ENCODE measurements at places on chromosomes 2 and 18. TPM values are rescaled to one million over a fixed set of nuclear protein-coding genes. Genes with fewer than 3 reads are reported as not detected.

DNA sequence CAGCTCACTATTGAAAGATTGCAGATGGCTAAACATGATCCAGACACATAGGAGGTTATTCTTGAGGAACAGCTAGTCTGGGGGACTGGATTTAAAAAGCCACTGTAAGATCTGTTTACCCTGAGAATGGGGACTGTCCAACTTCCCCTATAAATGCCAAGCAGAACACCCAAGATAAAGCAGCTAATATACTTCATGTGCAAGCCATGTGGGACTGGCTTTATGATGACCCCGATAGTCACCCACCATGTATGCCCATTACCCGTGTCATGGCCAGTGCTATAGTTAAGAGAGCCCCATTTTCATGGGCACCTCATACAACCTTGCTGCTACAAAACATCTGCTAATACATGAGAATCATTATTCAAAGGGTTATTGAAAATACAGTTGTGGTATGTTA, 16.0 kb downstream of the YPEL5 start:
- no peak for DNase-seq

DNA sequence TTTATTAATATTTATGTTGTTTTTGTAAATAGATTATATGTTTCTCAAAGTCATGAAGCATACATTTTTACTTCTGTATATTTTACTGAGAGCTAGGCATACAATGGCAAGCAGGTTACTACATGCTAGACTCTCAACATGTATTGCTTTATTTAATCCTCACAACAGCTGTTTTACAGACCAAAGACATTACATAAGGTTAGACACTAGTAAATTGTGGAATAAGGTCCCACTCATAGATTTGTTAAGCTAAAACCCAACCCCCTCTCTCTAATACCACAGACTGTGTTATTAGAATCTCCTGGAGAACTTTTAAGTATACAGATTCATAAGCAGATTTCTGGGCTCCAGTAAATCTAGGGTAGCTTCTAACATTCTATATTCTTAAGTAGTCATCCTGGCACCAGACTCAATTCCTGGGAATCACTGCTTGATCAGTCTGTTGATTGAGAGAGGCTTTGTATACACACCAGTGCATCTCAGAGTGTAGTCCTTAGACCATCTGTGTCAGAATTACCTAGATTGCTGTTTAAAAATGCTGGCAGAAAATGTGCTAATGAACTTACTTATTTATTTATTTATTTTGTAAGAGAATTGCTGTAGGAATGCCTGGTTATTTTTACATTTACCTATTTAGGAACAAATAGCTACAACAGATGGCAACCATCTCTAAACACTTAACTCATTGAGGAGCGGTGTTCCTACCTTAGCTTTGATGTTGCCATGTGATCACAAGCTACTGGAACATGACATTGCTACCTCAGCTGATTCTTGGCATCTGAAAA, 153.5 kb upstream of the CAVIN2 start:
- DNase-seq, result no peak

DNA sequence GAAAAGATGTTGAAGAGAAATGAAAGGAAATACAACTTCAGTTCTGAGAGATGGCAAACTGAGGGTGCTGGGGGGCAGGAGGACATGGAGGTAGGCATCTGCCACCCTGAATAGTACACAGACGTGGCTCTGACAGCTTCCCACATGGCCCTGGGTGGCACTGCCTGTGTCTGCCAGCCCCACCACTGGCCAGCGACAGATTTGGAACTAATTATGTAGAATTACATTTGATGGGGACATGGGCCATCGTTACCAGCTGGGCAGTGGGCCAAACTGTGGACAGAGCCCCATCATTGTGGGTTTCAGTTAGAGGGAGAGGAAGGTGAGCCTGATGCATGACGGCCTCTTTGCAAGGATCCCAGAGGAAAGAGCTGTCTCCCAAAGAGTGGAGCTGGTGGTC, 216.0 kb upstream of the HAAO start:
- DNase-seq, result no peak

DNA sequence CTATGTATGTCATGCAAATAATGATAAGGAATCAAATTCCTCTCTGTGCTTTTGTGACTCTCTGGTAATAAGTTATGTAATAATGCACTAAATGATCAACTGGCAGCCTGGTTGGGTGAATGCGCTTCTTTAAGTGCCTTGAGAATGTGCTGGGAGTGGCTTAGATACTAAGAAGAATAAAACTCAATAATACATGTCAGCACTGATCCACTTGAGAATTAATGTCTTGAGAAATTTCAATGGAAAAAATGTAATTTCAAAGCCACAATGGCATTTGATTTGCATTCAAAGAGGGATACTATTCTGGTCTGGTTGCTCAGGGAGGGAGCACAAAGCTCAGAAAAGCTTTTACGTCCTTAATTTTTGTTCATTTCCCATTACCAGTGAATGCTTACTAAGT, 137.7 kb upstream of the MMADHC start:
- DNase-seq, result no peak

DNA sequence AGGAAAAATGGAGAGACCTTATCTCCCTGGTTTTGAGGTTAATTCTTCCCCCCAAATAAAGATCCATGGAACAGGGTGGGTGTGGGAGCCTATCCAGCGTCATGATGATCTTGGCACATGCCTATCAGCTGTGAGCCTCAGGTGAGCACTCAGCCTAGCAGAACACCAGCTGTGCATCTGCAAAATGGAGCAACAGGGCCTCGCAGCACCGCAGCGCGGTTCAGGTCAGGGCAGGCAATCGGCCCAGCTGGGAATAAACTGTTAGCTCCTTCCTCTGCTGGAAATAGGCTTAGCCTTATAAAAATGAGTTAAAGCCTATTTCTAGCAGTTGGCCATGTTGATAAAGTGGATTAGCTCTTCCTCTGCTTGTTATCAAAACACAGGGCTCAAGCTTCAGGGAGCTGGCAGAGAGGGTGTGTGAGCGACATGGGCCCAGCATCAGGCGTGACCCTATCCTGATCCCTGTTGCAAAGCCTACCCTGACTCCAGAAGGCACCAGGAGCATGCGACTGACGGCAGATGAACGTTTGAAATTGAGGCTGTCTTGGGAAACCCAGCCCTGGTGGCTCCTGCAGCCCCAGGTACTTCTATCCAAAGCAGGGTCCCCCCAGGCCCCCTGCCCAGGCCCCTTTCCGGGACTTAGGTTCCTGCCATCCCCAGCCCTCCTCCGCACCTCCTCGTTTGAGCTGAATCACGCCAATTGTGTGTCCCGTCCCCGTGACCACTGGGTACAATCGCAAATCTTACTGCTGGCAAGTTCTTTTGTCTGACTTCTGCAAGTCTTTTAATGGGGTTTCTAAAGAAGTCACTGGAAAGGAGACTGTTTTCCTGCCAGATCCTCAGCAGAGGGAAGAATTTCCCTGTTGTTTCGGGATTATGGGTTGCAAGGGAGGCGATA, 35.4 kb downstream of the ARHGEF4 start:
- DNase-seq, result no peak

The CNDP1 gene
- total RNA-seq, result not detected

GRCh38 chr2:197559681-197560080, 43.8 kb downstream of the MOB4 start:
- no peak for DNase-seq

The SOX11 gene
- total RNA-seq, result not detected

The COL4A3 gene
- total RNA-seq, result not detected

The DYNAP gene
- not detected for total RNA-seq

DNA sequence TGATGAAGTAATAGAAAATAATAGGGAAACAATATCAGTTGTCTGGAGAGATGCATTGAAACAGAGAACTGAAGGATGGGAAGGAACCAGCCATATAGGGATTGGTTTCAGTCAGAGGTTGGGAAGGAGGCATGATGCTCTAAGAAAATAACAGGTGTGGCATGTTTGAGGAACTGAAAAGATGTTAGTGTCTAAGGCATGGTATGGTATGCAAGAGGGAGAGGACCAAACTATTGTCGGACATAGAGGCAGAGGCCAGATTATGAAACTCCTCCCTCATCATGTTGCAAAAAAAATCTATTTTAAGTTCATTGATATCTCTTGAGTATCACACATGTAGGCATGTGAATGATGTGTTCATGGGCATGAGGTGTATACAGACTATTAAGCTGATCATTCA, 48.9 kb upstream of the EMILIN2 start:
- DNase-seq, result no peak

The CTAGE1 gene
- not detected for total RNA-seq

Measured in activated naive CD8-positive, alpha-beta T cell treated with anti-CD3 and anti-CD28 coated beads for 36 hours (primary cell).